ENCODE measurements at places on chromosomes 16 and 17.

DNA sequence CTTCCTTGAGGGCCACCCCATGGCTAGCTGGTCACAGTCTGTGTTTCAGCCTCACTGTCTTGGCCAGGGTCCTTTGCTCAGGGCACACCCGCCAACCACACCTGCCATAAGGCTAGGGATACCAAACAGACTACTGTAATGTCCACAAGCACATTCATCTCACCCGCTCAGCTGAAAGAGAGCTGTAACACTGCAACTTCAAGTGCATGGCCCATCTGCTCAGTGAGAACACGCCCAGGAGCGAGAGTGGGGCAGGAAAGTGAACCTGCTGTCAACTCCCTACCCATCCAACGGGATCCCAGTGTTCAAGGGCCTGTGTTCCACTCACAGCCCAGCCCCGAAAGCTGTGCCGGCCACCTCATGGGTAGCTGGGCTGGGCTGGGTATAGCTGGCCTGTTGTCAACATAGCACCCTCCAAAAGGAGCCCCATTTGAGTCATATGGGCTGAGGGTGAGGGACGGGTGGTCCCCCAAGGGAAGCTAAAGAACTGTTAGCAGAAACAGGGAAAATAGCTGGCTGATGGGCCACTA lies 55.7 kb downstream of the SCNN1B start:
- no peak for DNase-seq

- DNase-seq = no peak
Observed at GRCh38 chr16:55588799-55589198, 22.3 kb downstream of the CAPNS2 start.

- DNase-seq = no peak
Observed at GRCh38 chr17:82031885-82032627, 578 bp downstream of the RAC3 start.

DNA sequence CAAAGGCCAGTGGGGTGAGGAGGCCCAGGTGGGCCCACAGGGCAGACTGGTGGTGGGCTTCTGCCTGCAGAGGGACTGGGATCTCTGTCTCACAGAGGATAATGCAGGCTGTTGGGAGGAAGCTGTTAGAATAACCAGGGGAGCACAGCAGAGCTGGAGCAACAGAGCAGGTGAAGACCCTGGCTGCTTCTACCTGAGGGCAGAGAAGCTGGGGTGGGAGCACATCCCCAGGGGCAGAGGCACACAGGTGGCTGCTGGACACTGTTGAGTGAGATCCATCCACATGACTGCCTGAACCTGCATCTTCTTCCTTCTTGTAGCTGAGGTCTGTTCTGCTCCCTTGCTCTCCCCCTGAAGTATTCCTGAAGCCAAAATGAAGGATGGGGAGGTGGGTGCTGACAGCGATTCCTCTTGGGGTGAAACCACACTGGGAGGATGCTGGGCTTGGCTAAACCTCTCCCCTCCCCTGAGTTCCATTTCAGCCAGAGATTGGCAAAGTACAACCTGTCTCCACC lies 1725.0 kb downstream of the TP53TG3F start:
- no peak for DNase-seq

DNA sequence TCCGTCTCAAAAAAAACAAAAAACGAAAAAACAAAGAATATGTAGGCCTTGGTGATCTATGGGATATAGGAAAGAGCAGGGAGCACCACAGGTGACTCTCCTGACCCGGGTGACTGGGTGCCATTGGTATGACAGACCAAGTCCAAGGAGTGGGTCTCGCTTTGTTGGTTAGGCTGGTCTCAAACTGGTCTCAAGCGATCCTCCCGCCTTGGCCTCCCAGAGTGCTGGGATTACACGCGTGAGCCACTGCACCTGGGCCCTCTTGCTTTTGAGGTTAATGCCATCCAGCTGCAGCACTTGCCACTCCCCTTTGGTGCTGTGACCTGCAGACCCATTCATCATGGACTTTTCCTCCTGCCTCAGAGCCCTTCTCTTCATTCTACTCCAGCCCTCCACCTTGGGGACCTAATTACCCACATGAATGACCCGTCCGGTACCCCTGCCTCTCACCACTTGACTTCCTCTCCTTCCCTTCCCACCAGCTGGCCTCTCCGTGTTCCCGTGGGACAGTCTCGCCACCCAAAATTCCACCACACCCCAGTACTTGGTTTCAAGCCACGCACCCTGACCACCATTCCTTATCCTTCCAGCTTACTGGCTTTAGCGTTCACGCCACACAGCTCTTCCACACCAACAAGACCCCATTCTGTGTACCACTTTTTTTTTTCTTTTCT lies 3.2 kb upstream of the UBE2G1 start:
- no peak for DNase-seq

DNA sequence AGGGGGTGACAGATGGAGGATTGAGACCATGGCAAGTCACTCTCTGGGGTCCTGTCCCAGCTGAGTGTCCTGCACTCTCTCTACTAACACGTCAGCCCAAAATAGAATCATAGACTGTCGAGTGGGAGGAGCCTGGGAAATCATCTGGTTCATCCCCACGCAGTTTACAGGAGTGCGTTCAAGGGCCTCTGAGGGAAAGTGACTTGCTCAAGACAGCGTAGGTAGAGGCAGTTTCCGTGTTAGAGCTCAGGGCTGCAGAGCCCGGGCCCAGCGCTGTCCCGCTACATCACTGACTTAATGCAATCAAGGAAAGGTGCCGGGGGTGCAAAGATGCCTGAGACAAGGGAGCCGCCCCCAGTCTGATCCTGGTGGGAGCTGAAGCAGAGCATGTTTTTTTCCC lies 10.3 kb downstream of the GSG1L2 start:
- no peak for DNase-seq

DNA sequence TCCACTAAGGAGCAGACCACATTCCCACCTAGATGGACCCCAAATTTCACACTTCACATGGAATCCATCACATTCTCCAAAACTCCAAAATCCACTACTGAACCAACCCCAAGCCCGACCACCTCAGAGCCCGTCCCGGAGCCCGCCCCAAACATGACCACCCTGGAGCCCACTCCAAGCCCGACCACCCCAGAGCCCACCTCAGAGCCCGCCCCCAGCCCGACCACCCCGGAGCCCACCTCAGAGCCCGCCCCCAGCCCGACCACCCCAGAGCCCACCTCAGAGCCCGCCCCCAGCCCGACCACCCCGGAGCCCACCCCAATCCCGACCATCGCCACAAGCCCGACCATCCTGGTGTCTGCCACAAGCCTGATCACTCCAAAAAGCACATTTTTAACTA lies 1.6 kb downstream of the GP1BA start:
- DNase-seq = no peak

GRCh38 chr17:50015146-50015545 lies 20.1 kb upstream of the DLX3 start:
- no peak for DNase-seq

- DNase-seq = no peak
Observed at GRCh38 chr16:13552062-13552959, 367.6 kb upstream of the ERCC4 start.

- no peak for DNase-seq
Observed at GRCh38 chr17:77096570-77097214, 44.1 kb upstream of the SEC14L1 start.

GRCh38 chr16:47876511-47876910 lies 279.3 kb downstream of the ABCC12 start:
- DNase-seq = no peak

GRCh38 chr16:47475786-47476185 lies 14.7 kb downstream of the PHKB start:
- DNase-seq = no peak

DNA sequence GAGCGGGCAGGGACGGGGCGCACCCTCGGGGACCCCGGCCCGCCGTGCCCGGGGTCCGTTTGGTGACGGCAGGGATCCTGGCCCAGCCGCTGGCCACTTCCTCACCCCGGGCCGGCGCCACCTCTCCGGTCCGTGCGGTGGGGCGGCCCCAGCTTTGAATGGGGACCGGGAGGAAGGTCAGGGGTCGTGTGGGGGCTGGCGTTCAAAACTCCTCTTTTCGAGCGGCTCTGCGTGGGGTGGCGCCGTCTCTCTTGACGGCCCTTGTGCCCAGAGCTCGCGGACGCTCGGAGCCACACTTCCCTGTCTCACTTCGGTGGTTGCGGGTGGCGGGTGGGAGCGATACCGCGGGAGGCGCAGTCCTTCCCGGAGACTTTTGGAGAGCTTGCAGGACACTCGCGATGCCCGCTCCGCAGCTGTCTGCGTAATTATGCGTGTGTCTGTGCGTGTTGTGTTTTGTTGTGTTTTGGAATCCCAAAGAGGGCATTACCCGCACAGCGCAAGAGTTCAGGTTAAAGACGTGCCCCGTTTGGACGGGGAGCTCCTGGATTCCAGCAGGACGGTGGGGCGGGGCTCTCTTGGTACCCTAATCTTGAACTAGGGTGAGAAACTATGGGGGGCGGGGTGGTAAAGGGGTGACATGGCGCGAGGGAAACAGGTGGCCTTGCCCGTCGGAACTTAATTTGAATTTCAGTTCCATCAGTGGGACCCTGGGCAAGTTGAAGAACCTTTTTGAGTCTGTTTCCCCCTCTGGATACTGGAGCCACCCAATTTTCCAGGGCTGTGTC lies 637 bp downstream of the PLCG2 start:
- no peak for DNase-seq

GRCh38 chr17:62591333-62591732 lies 36.1 kb upstream of the MRC2 start:
- no peak for DNase-seq

DNA sequence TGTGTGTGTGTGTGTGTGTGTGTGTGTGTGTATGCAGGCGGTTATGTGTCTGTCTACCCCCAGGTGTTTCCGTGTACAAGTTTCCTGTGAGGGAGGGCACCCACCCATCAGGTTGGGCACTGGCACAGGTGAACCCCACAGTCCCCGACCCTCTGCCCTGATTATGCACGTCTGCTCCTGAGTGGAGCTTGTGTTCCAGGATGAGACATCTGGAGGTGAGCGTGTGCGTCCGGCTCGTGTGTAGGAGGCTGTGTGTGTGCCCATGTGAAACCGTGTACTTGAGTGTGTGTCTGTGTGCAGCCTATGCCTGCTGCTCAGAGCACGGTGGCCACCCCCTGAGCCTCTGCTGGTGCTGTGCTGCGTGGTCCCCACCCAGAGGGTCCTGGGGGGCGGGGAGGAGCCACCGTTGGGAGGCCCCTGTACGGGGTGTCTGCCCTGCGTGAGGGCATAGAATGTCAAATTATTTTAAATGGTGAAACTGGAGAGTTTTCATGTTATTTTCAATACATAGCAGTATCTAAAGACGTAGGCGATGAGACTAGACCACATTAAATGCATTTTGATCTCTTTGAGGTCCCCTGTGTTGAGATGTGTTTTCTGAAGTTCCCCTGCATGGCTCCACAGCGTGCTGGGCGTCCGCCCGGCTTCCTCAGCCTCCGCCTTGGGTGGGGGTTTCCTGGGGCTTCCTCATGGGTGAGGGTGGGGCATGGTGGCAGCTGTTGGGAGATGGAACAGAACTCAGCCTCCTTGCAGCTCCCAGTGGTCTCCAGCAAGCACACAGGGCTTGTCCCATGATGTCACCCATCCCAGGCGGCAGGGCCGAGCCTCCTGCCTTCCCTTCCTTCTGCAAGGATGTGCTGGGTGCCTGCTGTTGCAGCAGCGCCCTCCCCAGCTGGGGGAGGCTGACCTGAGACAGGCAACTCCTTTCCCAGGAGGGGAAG lies 43.4 kb downstream of the KCNJ12 start:
- DNase-seq = no peak

- peak; percentile 57 for DNase-seq
Observed at GRCh38 chr17:76268015-76268749, 3.0 kb downstream of the UBALD2 start.

- DNase-seq = no peak
Observed at GRCh38 chr17:18084256-18084655, 3.5 kb upstream of the DRG2 start.

- no peak for DNase-seq
Observed at GRCh38 chr16:55480228-55480655, 1.2 kb downstream of the MMP2 start.

- DNase-seq = no peak
Observed at GRCh38 chr17:39969375-39969774, 6.6 kb downstream of the GSDMA start.

DNA sequence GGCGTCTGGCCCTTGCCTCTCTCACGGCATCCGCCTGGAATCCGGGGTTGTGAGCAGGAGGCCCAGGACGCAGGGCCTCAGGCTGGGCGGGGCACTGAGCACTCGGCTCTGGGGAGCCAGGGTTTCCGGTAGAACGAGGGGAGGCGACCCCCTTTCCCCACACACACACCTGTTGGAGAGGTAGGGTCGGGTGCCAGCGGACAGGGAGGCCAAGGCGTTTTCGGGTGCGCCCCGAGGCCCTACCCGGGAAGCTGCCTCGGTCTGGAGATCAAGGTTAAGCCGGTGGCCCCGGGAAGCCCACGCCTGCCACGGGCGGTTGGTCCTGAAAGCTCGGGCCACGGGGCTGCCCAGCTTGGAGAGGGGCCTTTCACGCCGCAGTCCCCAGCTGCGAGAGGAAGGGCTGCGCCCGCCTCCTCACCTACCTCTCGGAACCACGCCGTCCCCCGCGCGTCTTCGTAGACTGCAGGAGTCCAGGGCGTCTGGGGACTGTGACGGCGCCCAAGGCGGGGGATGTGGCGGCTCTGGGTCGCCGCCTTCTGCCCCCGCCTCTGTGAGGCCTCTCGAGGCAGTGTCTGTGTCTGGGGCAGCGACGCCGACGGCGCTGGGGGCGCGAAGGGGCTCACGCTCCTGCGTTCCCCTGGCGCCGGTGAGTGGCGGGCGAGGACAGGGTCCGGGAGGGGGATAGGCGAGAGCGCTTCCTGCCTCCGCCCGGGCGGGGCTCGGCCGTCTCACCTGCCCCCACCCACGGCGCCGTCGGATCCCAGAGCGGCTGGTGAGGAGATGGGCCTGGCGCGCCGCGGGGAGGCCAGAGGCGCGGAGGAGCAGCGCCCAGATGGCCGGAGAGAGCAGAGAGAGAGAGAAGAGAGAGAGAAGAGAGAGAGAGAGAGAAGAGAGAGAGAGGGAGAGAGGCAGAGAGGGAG lies 20.3 kb upstream of the HOXB9 start:
- no peak for DNase-seq

- DNase-seq = no peak
Observed at GRCh38 chr17:48541036-48541576, 3.8 kb downstream of the HOXB2 start.

- no peak for DNase-seq
Observed at GRCh38 chr16:85536411-85537330, 76.5 kb upstream of the GSE1 start.

- no peak for DNase-seq
Observed at GRCh38 chr17:70624211-70624610, 454.9 kb downstream of the KCNJ2 start.

GRCh38 chr16:3036726-3037315 lies at the start of gene BICDL2:
Gene BICDL2 (minus strand): TSS chr16:3036944. CDS start chr16:3035496, 1,448 bp downstream.
- no peak for DNase-seq

GRCh38 chr17:79255926-79256585 lies 181.4 kb downstream of the ENGASE start:
- no peak for DNase-seq

- no peak for DNase-seq
Observed at GRCh38 chr17:45101883-45102811, 30.2 kb downstream of the PLCD3 start.

- no peak for DNase-seq
Observed at GRCh38 chr17:65365169-65365568, 196.3 kb downstream of the AXIN2 start.

GRCh38 chr17:81519284-81520020 lies 6.9 kb upstream of the ACTG1 start:
- no peak for DNase-seq

GRCh38 chr16:80527297-80527696 lies 13.5 kb upstream of the DYNLRB2 start:
- no peak for DNase-seq

- no peak for DNase-seq
Observed at GRCh38 chr16:30063893-30064728, 1.4 kb upstream of the ALDOA start.

Measured in epithelial cell of prostate (primary cell).